ENCODE measurements at places on chromosomes 2 and 18.

GRCh38 chr2:65357095-65357958 lies 75.1 kb downstream of the SPRED2 start:
- no peak for DNase-seq

- DNase-seq = no peak
These were observed 87.9 kb downstream of the CNTNAP5 start for GRCh38 chr2:124112966-124113365.

GRCh38 chr2:166238176-166238575 lies 110.4 kb upstream of the SCN1A start:
- no peak for DNase-seq

DNA sequence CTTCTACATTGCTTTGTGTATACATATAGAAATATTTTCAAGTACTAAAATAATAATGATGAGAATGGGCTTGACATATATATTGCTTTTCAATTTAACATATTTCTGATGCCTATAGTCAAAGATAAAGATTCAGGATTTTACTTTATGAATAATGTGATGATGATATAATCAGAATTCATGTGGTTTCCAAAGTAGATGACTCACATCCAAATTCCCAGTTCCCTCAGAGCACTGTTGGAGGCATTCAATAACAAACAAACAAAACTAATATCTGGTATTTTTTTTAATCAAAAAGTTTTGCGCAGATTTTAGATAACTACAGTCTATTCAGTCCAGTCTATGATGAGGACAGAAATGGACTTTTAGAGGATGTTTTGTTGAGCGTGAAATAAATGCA lies 2094.5 kb upstream of the CELF4 start:
- no peak for DNase-seq

DNA sequence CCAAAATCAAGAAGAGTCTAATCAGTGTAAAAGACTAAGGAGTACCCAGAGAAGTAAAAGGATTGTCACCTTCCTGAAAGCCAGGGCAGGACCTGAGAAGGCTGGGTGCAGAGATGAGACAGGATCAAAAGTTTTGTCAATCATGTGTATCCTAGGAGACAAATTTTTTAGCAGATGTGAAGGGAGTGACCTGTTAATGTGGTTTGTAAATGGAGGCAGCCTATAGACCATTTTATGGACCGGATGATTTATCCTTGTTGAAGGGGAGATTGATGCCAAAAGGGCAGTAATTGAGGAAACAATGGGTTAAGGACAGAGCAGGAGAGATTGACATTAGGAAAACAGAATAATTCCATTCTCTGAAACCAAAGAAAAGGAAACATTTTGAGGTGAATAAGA lies 813 bp downstream of the NDC80 start:
- DNase-seq = no peak

DNA sequence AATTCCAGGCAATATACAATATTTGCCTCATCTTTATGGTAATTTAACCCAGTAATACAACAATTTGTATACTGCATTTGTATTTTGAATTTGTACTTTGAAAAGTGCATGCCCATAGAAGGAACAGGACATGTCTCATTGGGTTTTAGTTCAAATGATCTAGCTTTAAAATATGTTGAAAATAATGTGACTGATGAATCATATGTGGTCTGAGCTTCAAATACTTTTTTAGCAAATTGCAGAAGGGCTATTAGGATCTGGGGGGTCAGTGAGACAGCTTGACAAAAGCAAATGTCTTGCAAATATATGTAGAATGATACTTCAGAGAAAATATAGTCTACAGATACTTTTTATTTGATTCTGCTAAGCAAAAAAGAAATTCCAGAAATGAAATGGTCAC lies 248.9 kb downstream of the DCC start:
- DNase-seq = no peak

DNA sequence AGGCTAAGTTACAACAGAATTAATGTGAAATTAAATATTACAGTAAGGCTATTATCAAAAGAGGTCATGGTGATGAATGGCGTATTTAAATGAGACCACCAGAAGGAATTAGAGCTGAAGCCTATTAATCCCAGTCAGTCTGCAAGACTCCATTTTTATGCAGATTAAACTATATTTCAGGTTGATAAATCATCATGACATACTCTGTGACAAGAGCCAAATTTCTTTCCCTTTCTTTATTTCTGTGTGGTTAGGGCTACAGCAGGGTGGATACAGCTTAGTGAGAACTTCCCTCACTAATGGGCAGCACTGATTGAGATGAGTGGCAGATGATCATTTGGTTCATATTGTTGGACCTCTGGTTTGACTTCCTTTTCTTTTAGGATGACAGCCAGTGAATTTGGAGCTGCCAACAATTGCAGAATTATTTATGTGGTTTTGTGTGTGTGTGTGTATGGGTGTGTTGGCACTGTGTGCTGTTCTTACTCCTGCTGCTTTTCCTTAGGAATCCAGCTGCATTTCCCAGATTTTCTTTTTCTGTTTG lies 481.3 kb downstream of the PIK3C3 start:
- DNase-seq = no peak

- DNase-seq = no peak
These were observed 12.3 kb downstream of the PAX8 start for GRCh38 chr2:113266431-113266830.

DNA sequence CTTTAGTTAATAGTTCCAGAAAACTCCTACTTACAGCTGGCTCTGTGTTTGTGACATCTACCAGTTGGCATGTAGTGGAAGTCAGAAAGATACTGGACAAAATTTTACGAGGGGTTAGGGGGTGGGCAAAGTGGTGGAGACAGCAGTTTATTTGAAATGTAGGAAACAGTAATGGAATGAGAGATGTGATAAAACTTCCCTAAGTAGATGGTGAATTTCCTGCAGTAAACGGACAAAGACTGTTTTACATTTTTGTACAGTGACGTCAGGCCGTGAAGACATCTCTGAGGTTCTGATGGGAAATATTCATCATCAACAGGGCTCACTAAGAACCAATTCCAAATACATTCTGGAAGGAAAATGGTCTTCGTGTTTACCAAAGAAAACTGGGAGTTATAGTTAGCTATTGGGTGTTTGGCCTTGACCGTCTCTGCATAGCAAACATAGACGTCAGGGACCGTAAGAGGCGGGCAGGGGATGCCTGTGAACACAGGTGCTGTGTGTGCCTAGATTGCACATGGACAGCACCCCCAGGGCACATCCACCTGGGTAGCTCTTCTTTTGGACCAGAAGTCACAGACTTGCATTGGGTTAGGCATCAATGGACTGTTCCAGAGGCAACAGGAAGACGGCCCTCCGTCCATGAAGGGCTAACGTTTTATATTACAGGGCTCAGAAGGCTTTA lies 131.5 kb downstream of the ZNF516 start:
- DNase-seq = no peak

GRCh38 chr18:59870623-59871130 lies 29.1 kb upstream of the PMAIP1 start:
- DNase-seq = no peak

DNA sequence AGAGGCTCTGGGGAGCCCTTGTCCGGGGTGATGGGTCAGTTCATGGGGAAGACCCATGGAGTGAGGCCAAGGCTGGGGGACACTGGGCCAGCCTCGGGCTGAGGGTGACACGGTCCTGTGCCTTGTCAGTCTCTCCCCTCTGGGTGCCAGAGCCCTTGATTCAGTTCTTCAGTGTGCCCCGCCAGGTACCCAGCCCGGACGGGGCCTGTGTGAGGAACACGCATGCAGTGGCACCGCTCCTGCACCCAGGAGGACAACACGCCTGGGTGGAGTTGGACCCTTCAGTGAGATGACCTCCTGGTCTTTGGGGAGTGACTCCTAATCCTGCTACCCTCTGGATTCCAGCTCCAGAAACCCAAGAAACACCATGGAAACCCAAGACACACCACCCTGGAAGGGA lies 264.4 kb downstream of the LOXHD1 start:
- no peak for DNase-seq

DNA sequence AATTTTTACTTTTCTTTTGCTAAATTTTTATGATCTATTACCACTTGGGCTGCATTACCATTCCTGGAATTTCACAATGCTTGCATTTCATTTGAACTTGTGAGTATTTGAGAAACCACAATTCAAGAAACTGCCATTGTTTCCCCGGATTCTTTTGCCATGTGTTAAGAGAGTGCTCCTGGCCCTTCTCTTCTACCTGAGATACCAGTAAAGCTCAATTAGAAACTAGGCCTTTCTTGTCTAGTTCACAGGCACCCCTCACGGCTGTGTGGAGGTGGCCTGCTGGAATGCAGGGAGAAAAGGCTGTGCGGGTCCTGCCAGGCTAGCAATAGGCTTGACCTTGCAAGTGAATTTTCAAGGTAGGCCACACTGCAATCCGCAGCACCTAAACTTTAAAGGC lies 40.8 kb downstream of the ZEB2 start:
- DNase-seq = no peak

DNA sequence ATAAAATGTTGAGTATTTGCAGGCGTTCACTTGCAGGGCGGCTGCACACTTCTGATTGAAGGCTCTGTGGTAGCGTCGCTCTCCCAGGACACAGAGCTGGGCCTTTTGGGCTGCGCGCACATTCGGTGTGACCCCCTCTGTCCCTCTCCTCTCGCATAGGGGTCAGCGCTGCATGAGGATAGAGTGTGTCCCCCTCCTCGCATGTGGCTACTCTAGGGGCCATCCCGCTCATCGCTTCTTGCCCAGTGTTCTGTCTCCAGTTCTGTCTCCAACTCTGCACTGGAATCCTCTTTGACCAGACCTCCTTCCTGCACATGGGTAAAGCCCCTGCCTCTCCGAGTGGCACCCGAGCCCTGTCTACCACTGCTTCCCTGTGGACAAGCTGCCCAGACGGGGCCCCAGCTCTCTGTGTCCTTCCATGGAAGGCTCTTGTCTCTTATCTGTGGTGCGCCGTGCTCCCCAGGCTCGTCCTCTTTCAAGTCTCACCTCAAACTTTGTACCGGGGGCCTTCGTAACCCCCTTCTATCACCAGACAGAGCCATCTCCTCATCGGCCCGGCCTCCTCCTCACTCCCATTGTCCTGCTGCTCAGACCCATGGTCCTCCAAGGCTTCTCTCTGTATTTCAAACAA lies 278.0 kb upstream of the HDAC4 start:
- no peak for DNase-seq

Measured in activated CD4-positive, alpha-beta T cell treated with anti-CD3 and anti-CD28 coated beads, Interleukin-2, amount 50 U/mL, for 1 hour (primary cell).